COR-L47 (cell line): ENCODE measurements at places on chromosomes 3 and 15.

GRCh38 chr3:122794779-122795673 lies at the start of gene SLC49A4:
Gene SLC49A4 (plus strand): TSS chr3:122795069. CDS start chr3:122795193, 124 bp downstream.
- no peak for DNase-seq

GRCh38 chr15:78850352-78850751 lies 22.3 kb upstream of the MORF4L1 start:
- DNase-seq: no peak

GRCh38 chr15:91342097-91342496 lies 242.0 kb downstream of the SV2B start:
- DNase-seq: no peak

DNA sequence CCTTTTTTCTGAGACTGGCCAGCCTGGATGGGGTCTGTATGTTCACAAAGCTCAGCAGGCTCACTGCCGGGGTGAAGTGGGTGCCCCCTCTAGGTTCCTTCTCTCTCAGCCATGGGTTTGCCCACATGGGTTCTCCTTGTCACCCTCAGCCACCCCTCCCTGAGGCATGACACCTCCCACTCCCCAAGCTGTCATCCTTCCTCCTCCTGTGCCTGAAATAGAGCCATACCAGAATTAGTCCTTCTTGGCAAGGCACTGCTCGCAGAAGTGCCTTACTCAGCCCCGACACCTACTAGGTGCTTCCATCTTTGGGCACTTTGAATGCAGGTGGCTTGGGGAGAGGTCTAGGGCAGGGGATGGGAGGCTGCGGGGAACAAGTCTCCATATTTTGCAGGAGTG lies 62.9 kb upstream of the SEC13 start:
- DNase-seq: no peak
